CD4-positive, alpha-beta T cell (primary cell): ENCODE measurements at places on chromosomes 3 and 15.
A peak's percentile ranks its signal among the peaks of the same experiment; 100 is the strongest.

- DNase-seq: no peak
Measured at GRCh38 chr15:51051776-51052175, 42.9 kb downstream of the TNFAIP8L3 start.

GRCh38 chr15:89329329-89330084 lies 5.1 kb downstream of the POLG start:
- no peak for DNase-seq

DNA sequence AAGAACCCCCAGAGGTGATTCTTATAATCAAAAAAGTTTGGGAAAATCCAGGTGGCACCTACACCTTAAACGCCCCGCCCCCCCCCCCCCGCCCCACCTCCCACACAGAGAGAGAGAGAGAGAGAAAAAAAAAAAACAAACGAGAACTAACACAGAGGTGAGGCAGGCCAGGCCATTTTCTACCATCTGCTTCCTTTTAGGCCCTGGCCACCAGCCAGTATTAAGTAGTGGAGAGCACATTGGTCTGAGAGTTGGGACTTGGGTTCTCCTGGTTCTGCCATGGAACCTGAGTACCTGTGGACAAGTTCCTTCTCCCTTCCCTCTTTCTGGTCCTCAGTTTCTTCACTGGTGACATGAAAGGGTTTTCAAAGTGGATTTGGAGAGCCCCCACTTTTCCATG lies 60.6 kb downstream of the SLC6A11 start:
- no peak for DNase-seq

- no peak for DNase-seq
Measured at GRCh38 chr3:146052056-146052790, 108.8 kb downstream of the PLOD2 start.

DNA sequence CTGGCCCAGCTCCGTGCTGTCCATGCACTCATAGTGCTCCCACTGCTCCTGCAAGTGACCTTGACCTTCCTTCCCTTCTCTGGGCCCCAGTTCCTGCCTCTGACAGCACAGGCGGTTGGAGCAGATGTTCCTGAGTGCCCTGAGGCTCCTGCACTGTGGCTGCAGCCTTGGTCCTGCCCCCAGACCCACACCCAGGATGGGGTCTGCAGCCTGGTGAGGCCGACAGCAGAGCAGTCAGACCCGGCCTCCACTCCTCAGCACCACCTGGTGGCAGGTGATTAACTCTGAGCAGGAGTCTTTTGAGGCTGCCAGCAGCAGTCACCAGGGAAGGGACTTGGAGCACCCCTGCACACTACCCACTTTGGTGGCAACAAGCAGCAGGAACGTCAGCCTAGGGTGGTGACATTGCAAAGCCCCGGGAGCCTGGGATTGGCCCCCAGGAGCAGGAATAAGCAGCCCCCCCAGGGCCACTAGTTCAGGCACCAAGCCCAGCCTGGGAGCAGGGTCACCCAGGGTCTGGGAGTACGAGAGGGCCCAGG lies 64.6 kb downstream of the CYP11A1 start:
- peak; percentile 16 for DNase-seq

GRCh38 chr3:111080413-111080812 lies 8.8 kb downstream of the NECTIN3 start:
- DNase-seq: no peak

GRCh38 chr3:115903843-115904242 lies 280.5 kb downstream of the GAP43 start:
- DNase-seq: no peak

- DNase-seq: no peak
Measured at GRCh38 chr3:31341130-31341529, 191.6 kb upstream of the STT3B start.

GRCh38 chr3:8899876-8900460 lies 63.3 kb downstream of the RAD18 start:
- DNase-seq: no peak

DNA sequence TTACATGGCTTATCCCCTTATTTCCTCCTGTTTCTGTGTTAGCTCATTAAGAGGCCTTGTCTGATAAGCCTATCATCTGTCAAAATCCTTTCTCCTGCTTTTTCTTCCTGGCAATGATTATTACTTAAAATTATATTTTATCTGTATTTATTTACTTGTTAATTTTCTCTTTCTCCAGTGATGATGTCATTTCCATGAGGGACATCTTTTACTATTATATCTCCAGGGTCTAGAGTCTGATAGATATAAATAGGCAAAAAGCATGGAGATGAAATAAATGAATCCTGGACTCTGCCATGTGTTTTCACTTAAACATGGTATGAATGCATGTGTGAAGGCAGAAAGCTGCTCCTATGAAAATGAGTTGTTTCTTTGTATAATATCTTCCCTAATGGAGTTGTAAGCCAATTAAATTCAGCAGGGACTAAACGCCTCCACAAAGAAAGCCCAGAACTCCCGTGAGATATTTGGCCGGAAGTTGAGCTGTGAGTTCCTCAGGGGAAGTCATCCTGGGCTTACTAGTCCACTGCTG lies 375.2 kb downstream of the TUSC7 start:
- no peak for DNase-seq
